ENCODE measurements at places on chromosomes 3 and 15.
A peak's percentile ranks its signal among the peaks of the same experiment; 100 is the strongest.

DNA sequence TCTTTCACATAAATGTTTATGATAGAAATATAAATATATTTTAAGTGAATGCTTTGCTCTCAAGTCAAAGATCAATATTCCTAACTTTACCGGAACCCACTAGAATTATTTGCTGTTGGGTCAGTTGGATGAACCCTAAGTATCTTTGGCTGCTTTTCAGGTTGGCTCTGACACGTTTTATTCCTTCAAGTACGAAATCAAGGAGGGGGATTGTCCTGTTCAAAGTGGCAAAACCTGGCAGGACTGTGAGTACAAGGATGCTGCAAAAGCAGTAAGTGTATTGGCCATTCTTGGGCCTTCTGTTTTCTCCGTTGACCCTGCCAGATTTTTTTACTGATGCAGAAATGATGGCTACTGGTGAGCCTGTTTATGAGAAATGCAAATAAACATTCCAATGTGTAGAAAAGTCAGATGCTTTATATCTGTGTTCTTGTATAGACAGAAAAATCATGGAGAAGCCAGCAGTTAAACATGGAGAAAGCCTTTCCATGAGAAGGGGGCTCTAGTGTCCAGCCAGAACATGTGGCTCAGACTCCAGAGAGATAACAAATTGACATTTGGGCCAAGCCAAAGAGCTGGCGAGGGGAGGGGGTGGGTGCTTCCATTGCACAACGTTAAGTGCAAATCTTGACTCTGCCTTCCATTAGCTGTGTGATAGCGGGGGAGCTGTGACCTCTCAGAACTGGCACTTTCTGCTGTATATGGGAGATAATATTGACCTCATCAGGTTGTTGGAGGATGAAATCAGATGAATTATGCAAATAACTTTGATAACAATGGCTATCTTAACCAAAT is 3.0 kb downstream of the KNG1 start:
- DNase-seq, result no peak

- DNase-seq, result no peak
Observed at GRCh38 chr15:87211547-87211946, 1045.0 kb downstream of the NTRK3 start.

DNA sequence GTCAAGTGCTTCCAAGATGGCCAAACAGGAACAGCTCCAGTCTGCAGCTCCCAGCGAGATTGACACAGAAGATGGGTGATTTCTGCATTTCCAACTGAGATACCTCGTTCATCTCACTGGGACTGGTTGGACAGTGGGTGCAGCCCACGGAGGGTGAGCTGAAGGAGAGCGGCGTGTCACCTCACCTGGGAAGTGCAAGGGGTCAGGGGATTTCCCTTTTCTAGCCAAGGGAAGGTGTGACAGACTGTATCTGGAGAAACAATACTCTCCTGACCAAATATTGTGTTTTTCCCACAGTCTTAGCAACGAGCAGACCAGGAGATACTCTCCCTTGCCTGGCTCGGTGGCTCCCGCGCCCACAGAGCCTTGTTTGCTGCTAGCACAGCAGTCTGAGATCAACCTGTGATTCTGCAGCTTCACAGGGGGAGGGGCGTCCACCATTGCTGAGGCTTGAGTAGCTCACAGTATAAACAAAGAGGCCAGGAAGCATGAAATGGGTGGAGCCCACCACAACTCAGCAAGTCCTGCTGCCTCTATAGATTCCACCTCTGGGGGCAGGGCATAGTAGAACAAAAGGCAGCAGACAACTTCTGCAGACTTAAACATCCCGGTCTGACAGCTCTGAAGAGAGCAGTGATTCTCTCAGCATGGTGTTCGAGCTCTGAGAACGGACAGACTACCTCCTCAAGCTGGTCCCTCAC is 293.5 kb upstream of the SUCLG2 start:
- DNase-seq, result peak; percentile 31

- no peak for DNase-seq
Observed at GRCh38 chr3:14285548-14285925, 106.9 kb downstream of the LSM3 start.

DNA sequence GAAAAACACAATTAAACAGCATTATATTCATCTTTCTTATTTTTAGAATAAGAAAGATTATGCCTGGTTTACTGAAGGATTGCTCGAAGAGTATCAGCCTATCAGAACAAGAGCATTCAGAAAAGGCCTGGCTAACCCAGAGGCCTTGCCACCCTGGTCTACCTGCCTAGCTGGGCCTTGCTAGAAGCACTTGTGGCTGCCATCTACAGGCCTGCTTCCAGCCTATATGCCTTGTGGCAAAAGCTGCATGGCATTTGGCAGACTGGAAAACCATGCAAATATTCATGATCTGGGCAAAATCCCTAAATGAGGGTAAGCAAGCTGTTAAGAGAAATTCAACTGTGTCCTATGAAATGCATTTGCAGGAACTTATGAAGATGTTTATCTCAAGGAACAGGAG is 9.3 kb upstream of the ATP13A4 start:
- no peak for DNase-seq

- no peak for DNase-seq
Observed at GRCh38 chr3:116741467-116741866, 31.9 kb downstream of the TUSC7 start.

DNA sequence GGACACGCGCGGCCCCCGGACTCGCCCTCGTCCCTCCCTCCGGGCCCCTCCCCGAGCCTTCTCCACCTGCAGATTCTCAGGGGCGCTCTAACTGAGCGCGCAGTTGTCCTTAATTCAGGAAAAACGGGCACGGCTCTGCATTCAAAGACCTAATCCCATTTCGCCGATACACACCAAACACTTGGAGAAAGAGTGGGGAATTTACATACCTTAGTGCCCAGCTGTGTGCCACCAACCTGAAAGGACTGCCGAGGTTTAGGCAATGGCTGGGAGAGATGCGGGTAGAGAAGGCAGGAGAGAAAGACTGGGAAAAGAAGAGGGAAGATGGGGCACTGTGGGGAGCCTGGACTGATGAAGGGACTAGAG is 21.8 kb downstream of the IGDCC3 start:
- DNase-seq, result no peak

GRCh38 chr3:122563717-122564025 is 429 bp downstream of the PARP9 start:
- DNase-seq, result peak; percentile 10

DNA sequence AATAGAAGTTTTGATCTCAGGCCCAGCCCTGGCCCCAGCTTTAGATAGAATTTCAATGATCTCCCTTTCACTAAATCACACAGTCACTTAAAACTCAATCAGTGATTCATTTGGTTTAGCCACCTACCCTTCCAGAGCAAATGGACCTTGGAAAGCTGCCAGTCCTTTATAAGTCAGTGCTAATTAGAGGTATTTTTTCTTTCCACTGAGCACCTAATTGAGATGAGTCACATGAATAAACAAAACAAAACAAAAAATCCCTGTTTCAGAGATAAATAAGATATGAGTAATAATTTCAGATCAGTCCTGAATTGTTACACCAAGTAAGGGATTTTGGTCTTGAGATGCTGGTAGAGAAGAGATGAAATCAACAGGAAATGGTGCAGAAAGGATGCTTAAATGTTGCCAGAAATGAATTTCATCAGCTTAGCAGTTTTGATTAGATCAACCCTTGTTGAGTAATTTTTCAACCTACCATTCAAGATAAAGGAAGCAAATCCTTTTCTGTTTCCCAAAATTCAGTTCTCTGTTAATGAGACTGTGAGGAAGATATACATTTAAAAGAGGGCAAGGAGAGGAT is 352.0 kb upstream of the COL8A1 start:
- DNase-seq, result peak; percentile 50

GRCh38 chr15:69753867-69754266 is 301.2 kb downstream of the RPLP1 start:
- DNase-seq, result no peak

DNA sequence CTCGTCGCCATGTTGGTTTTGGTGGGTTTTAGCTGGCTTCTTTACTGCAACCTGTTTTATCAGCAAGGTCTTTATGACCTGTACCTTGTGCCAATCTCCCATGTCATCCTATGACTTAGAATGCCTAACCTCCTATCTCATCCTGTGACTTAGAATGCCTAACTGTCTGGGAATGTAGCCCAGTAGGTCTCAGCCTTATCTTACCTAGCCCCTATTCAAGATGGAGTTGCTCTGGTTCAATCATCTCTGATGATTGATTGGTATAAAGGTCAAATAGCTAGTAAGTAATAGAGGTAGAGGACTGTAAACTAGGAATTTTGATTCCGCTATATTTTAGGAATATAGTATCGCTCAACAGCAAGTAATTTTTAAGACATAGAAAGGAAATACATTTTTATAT is 1.3 kb upstream of the ACKR2 start:
- no peak for DNase-seq

- DNase-seq, result peak; percentile 53
Observed at GRCh38 chr15:95300958-95301357, 1029.5 kb upstream of the NR2F2 start.

- peak; percentile 42 for DNase-seq
Observed at GRCh38 chr3:74845081-74845480, 230.6 kb upstream of the CNTN3 start.

- DNase-seq, result no peak
Observed at GRCh38 chr15:86154705-86155104, 75.0 kb downstream of the AGBL1 start.

- peak; percentile 37 for DNase-seq
Observed at GRCh38 chr15:60128000-60128376, 123.9 kb downstream of the FOXB1 start.

- DNase-seq, result no peak
Observed at GRCh38 chr15:98666441-98666840, 18.1 kb downstream of the IGF1R start.

- DNase-seq, result no peak
Observed at GRCh38 chr3:123072564-123072963, 5.7 kb downstream of the PDIA5 start.

DNA sequence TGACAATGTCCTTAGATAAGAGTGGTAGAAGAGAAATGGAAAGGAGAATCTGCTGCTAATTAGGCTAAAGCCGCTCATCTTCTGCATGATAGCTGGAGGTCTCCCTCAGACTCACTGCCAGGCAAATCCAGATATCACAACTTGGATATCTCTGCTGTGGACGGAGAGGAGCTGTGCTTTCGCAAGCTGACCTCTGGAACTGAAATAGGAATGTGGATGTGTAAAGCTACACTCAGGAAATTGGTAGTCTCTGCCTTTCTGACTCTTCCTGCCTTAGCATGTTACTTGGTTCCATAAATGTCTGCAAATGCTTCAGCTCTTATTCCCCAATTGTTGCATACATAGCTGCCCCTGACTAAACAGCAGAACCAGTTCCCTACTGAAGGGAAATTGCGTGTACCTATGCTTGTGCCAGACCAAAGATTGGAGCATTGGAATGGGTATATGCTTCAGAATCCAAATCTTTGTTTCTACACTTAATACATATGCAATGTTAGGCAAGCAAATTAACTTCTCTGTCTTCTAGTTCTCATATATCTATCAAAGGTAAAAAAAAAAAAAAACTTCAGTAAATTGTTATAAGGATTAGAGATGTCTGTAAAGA is 74.7 kb upstream of the ROBO2 start:
- DNase-seq, result no peak

GRCh38 chr3:171831936-171832335 is 11.2 kb upstream of the TMEM212 start:
- DNase-seq, result peak; percentile 72

GRCh38 chr3:151268267-151269235 is 9.8 kb downstream of the P2RY14 start:
- no peak for DNase-seq

- no peak for DNase-seq
Observed at GRCh38 chr15:66097151-66098021, 156.2 kb downstream of the MEGF11 start.

- DNase-seq, result no peak
Observed at GRCh38 chr15:65927545-65927944, 58.3 kb downstream of the RAB11A start.

DNA sequence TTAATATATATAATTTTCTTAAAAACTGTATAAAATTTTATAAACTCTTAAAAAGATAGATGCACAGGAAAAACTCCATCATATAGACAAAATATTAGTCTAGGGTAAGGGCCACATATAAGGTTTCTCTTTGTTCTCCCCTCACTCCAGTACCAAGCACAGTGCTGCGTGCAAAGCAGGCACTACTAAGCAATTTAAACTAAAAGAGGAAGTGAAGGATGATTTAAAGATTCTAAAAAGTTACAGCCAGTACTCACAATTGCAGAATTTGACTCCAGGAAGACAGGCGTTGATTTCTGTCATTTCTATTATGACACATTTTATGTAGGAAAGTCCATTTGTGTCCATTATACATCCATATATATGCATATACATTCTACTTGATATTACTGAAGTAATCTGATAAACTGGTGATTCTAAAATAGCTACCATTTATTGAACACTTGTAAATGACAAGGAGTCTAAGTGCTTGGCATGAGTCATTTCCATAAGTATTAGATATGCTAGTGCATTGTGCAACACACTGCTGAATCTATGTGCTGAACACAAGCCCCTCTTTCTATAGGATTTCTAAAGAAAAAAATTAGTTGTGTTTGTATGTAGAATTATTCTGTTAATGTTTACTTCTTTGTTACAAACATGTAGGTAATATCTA is 785.5 kb upstream of the ARRDC4 start:
- DNase-seq, result no peak

GRCh38 chr3:121295979-121296378 is 249.8 kb downstream of the POLQ start:
- no peak for DNase-seq

GRCh38 chr15:31824024-31824423 is 206.3 kb upstream of the CHRNA7 start:
- no peak for DNase-seq

DNA sequence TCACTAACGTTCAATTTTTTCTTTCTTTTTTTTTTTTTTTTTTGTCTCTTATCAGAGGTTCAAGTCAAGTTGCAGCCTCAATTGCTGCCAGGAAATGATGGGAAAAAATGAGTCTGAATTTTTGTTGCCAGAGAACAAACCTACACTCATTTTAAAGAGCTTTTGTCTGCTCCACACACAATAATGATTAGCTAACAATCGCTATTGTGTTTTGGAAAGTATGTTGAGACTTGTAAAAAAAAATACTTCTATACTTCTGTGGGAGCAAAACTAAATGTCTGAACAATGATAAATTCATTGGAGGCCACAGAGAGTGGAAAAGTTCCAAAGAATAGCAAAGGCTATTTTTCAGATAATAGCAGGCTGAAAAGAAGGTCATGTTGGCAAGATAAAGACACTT is 176.3 kb upstream of the LMCD1 start:
- no peak for DNase-seq

DNA sequence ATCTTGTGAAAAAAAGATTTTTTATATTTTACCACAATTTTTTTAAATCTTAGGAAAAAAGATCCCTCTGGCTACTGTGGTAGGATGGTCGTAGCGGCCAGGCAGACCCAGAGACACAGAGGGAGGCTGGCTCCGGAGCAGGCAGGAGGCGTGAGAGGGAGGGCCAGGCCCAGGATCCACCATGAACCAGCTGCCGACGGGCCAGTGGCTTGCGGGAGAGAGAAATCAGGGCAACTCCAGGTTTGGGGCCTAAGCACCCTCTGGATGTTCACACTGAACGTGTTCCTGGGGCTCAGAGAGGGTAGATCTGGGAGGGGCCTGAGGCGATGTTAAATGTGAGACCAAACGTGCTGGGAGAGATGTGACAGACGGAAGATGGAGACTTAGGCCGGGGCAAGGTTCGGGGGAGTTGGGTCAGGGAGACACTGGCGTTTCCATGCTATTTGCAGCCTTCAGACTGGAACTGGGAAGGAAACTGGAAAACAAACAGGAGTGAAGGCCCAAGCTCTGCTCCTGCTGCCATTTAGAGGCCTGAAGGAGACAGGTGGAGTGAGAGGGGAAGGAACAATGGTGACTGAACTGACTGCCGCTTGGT is 1.6 kb upstream of the VILL start:
- no peak for DNase-seq

GRCh38 chr15:31049111-31049510 is 52.4 kb downstream of the TRPM1 start:
- DNase-seq, result no peak

All from fibroblast of skin of right quadriceps (primary cell).